ENCODE measurements at places on chromosomes 13 and 19.
A peak's percentile ranks its signal among the peaks of the same experiment; 100 is the strongest.

- no peak for DNase-seq
These were observed 158.0 kb upstream of the SOX1 start for GRCh38 chr13:111908981-111909380.

GRCh38 chr19:19224852-19225494 lies 13.2 kb downstream of the NCAN start:
- peak; percentile 39 for DNase-seq

- DNase-seq = no peak
These were observed 141.3 kb downstream of the FGF9 start for GRCh38 chr13:21812192-21812626.

DNA sequence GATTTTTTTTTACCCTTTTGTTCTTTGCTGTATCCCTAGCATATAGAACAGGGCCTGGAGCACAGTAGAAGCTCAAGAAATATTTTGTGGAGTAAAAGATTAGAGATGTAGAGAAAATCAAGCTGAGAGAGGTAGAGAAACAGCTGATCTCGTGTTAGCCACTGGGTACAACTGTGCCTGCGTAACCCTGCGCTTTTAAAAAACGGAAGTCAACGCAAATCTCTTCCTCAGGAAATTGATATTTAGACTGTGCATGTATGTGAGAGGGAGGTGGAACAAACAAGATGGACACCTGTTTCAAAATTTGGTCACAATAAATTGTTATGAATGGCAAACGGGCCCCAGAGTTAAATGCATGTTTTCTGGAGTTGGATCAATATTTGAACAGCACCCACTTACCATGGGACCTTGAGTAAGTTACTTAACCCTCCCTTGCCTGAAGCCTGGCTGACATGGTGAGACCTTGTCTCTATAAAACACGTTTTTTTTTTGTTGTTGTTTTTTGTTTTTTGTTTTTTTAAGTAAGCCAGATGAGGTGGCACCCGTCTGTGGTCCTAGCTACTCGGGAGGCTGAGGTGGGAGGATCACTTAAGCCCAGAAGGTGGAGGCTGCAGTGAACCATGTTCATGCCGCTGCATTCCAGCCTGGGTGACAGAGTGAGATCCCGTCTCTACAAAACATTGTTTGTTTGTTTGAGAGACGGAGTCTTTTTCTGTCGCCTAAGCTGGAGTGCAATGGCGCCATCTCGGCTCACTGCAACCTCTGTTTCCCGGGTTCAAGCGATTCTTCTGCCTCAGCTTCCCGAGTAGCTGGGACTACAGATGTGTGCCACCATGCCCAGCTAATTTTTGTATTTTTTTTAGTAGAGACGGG lies 3.3 kb upstream of the EPOR start:
- no peak for DNase-seq

DNA sequence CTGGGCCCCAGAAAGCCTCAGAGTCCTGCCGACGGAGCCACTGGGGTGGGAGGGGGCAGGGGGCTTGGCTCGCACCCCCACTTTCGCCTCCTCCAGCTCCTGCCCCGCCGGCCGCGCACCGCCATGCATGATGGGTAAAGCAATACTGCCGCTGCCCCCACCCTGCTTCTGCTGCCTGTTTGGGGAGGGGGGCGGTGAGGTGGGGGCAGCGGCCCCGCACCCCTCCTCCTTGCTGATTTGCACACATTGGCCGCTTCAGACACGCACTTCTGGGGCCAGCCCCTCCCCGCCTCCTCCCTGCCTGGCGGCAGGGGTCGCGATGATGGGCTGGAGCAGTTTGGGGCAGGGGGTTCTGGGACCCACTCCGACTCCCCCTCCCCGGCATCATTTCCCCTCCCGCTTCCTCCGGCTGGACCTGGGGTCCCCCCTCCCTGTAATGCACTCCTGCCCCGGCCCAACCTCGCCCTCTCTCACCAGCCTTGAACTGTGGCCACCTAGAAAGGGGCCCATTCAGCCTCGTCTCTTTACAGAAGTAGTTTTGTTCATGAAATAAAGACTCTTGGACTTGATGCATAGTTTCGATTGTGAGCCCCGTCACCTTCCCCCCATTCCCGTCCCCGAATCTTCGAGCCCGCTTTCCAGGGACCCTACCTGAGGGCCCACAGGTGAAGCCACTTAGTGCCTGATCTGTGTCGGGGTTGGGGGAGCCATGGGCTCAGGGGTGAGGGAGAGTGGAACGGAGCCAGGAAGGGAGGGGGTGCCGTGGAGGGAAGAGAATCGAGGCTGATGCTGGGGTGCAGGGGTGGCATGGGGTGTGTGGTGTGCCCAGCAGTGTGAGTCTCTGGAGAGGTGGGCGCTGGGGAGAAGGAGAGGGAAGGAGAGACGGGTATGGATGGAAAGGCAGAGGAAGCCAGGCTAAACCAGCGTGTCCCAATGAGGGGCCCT lies 1.4 kb upstream of the HPN start:
- DNase-seq = no peak

DNA sequence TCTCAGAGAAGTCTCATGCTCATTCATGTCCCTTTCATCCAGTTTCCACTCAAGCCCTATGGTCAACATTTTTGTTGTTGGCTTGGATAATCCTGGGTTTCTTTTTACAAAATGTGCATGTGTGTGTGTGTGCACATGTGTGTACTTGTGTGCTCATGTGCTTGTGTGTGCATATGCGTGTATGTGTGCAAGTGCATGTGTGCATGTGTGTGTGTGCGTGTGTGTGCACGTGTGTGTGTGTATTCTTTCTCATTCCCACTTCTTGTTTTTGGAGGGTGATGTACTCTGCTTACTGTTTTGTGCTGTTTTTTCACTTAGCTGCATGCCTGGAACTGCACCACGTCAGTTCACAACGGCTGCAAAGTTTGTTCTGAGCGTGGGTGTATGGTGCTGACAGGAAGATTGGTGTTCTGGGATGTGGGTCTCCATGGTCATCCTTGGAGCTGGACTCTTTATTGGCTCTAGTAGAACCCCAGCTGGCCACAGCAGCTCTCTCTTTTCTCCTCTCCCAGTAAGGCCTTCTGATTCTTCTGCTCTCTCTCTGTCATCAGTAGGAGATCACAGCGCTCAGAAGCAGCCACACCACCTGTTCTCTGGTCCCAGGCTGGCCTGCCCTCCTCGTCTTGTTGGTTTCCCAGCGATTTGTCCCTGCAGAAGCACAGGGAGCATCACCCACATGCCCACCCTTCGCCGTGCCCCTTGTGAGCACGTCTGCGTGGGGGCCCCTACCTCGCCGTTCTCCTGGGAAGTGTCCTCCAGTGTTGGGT lies 60.8 kb downstream of the SOX1 start:
- DNase-seq = no peak

DNA sequence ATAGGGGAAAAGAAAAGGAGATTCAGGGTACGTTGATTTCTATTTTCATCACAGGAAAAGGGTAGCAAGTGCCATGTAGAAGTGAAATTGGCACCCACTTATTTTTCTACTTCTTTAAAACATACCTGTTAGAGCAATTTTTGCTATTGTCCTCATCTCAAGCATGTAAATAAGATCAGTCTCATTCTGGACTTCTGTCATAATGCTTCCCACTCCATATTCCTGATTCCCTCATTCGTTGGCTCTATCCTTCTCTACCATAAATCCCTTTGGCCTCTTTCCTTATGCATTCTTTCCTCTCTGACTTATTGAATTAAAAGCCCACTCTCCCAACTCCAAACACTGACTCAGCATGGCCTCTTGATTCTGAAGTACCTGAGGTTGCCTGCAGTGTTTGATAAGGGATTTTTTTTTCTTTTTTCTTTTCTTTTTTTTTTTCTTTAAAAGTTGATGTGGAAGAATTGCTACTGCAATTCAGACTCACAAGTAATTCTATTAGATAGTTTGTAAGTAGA lies 465.7 kb downstream of the SLITRK6 start:
- no peak for DNase-seq
